ENCODE measurements at places on chromosomes 6 and 20.

DNA sequence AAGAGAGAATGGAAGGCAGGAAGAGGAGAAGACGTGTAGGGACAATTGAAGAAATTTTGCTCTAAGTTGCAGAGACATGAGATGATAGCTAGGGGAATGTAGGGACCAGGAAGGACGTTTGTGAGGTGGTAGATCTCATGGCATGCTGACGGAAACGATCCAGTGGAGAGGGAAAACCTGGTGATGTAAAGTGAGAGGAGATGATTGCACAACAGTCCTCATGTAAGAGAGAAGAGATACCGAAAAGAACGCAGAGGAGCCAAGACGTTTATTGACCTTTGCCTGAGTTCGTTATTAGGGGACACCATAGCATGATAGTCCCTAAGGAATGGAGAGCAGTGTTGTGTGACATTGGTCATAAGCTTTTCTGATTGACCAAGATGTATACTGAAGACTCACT, 55.3 kb downstream of the IGF2R start:
- DNase-seq: no peak

DNA sequence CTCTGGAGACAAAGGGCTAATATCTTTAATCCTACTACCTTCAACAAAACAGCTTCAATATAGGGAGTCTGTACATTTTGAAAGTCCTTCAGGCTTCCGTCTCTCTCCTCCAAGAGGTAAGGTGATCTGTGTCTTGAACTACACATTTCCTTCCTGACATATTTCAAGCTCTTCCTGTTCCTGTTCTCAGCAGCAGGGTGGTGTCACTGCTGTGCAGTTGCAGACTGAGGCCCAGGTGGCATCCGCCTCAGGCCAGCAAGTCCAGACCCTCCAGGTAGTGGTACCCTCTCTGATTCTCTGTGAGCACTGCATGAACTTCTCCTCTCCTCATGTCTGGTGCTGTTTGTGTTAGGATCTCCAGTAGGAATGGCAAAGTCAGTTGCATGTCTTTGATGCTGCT, 7.8 kb downstream of the NFYA start:
- no peak for DNase-seq

DNA sequence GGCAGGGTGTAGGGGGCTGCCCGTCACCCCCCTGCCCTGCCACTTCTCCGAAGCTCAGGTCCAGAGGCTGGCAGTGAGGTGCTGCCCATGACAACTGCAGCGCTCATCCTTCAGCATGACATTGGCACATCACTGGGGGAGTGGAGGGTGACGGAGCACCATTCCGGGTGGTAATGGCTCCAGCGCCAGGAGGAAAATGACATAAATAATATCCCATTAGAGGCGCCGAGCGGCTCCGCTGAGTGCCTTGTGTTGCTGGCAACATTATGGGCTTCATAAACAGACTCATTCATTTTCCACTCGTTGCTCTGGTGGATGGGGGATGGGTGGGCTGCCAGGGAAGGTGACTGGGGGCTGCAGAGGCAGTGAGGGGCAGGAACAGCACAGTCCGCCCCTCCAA, 56.9 kb upstream of the CTNNBL1 start:
- DNase-seq: no peak

- DNase-seq: no peak
Observed at GRCh38 chr6:51976374-51976773, 111.0 kb downstream of the PKHD1 start.

GRCh38 chr20:3011752-3012151, 31.7 kb upstream of the GNRH2 start:
- DNase-seq: peak; percentile 22
